ENCODE measurements at places on chromosomes 12 and 14. TPM values are rescaled to one million over a fixed set of nuclear protein-coding genes. Genes with fewer than 3 reads are reported as not detected.

DNA sequence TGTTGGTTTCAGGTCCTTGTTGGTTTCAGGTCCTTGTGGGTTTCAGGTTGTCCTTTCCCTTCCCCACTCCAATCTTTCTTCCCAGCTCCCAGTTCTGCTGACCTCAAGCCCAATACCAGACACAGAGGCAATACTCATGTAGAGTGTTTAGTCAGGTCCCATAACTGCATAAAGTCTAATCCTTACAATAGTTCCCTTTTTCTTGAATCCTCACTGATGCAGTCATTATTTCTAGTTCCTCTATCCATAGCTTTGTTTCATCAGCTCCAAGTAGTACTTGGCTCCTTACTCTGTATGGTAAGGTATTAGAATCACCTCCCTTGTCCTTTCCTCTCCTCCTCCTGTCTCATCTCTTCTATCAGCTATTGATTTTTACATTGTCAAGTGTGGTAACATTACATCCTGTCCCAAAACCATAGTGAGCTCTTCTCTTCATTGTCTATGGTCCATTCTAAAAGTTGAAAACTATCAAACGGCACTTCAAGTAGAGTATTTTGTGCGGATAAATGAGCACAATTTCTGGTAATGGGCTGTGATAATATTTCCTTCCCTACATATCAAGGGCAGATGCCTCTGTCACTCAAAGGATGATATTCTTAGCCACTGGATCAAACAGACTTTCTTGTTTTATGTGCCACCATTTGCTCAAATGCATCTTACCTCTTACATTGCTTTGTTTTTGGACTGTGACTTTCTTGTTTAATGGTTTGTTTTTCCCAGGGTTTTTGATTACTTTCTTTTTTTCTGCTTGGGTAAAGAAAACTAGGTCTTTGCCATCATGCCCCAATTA is 57.2 kb upstream of the JDP2 start:
- no peaks in the 10 kb centered on the region for H3K27me3 ChIP-seq
- H3K4me3 ChIP-seq = no peak overlapping the region
- H3K27ac ChIP-seq = no peak overlapping the region
- H3K4me1 ChIP-seq = no peaks in the 10 kb centered on the region
- no peak for DNase-seq

SIX1 gene
- total RNA-seq = not detected

GRCh38 chr14:22391908-22392565 is 197.0 kb downstream of the DAD1 start:
- H3K27me3 ChIP-seq = no peaks in the 10 kb centered on the region
- no peak for DNase-seq
- H3K36me3 ChIP-seq = no peaks in the 10 kb centered on the region
- H3K4me3 ChIP-seq = no peak overlapping the region
- no peak overlapping the region for H3K27ac ChIP-seq

- no peaks in the 10 kb centered on the region for H3K36me3 ChIP-seq
- no peak for DNase-seq
- no peaks in the 10 kb centered on the region for H3K4me1 ChIP-seq
- no peak overlapping the region for H3K27ac ChIP-seq
These were observed 134.6 kb downstream of the SLC25A21 start for GRCh38 chr14:37037636-37038387.

- no peaks in the 10 kb centered on the region for H3K4me1 ChIP-seq
- no peaks in the 10 kb centered on the region for H3K36me3 ChIP-seq
These were observed 168.0 kb upstream of the HMGA2 start for GRCh38 chr12:65656156-65656882.

GRCh38 chr12:106276032-106276740 is 26.3 kb upstream of the TCP11L2 start:
- no peak overlapping the region for H3K4me3 ChIP-seq
- no peaks in the 10 kb centered on the region for H3K36me3 ChIP-seq
- no peaks in the 10 kb centered on the region for H3K4me1 ChIP-seq
- no peak overlapping the region for H3K27ac ChIP-seq
- no peaks in the 10 kb centered on the region for H3K27me3 ChIP-seq

- no peak overlapping the region for H3K27ac ChIP-seq
- no peaks in the 10 kb centered on the region for H3K27me3 ChIP-seq
- DNase-seq = no peak
- no peak overlapping the region for H3K4me3 ChIP-seq
- no peaks in the 10 kb centered on the region for H3K4me1 ChIP-seq
- no peaks in the 10 kb centered on the region for H3K36me3 ChIP-seq
These were observed 705.8 kb upstream of the USP15 start for GRCh38 chr12:61554268-61555008.

GRCh38 chr12:85188619-85189018 is 91.4 kb upstream of the ALX1 start:
- H3K36me3 ChIP-seq = no peaks in the 10 kb centered on the region
- no peak for DNase-seq
- no peak overlapping the region for H3K4me3 ChIP-seq
- no peaks in the 10 kb centered on the region for H3K27me3 ChIP-seq
- no peaks in the 10 kb centered on the region for H3K4me1 ChIP-seq

CELA1 gene
- not detected for total RNA-seq

GRCh38 chr12:12069821-12070548 is 754 bp upstream of the BCL2L14 start:
- DNase-seq = no peak
- peaks cover 16% of the 10 kb centered on the region for H3K4me1 ChIP-seq
- H3K36me3 ChIP-seq = no peaks in the 10 kb centered on the region
- no peak overlapping the region for H3K4me3 ChIP-seq
- no peak overlapping the region for H3K27ac ChIP-seq
- no peaks in the 10 kb centered on the region for H3K27me3 ChIP-seq

TAS2R19 gene
- 0.78 TPM for total RNA-seq

DNA sequence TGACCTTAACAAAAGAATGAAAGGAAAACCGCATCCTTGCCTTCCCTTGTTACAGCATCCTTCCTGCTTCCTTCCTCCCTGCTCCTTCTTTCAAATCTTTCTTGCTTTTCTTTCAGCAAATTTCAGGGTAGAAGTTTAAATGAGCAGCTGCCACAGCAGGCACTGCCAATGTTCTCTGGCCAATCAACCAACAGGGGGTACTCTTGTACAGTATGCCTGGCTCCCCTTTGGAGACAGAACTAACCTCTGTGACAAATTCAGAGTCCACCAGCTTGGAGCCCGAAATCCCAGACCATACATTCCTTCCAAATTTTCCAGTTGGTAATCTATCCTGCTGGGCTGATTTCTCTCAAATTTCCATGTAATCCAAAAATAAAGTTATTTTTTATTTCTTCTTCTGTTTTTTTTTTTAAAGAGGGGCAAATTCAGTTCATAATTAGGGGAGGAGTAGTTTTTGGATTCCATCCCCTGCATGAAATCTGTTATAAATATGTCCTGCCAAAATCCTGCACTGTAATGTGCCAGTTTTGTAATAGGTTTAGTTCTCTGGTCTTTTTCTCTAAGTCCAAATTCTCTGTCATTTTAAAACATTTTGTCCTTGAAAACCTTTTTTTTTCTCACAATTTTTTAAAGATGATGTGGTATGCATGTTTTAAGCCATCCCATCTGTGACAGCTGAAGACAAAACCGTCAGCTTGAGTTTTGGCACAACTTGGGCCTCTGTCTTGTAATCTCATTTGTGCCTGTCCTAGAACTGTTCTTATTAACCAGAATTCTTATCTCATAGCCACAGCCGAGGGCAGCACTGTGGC is 610.0 kb upstream of the LMO3 start:
- H3K4me1 ChIP-seq = no peaks in the 10 kb centered on the region
- H3K4me3 ChIP-seq = no peak overlapping the region
- H3K36me3 ChIP-seq = no peaks in the 10 kb centered on the region
- no peaks in the 10 kb centered on the region for H3K27me3 ChIP-seq

- H3K4me1 ChIP-seq = no peaks in the 10 kb centered on the region
- no peaks in the 10 kb centered on the region for H3K36me3 ChIP-seq
These were observed 105.1 kb downstream of the PTPN11 start for GRCh38 chr12:112523856-112524255.

CNTN1 gene
- not detected for total RNA-seq

DNA sequence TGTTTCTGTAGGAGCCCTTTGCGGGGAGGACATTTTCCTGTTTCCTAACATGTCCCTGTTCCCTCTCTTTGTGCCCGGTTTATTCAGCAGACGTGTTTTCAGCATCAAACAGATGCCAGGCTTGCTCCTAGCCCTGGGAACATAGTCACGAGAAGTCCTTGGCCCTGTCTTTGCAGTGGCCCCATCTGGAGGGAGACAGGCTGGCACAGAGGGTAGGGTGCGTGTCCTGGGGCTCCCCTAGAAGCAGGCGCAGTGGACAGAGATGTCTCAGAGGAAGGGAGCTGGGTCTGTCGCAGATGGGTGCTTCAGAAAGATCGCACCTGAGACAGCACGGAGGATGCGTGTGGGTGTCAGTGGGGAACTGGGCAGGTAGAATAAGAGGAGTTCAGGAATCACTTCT is 75.0 kb upstream of the DYNC1H1 start:
- H3K36me3 ChIP-seq = peaks cover 71% of the 10 kb centered on the region
- H3K4me1 ChIP-seq = no peaks in the 10 kb centered on the region
- no peak for DNase-seq
- no peak overlapping the region for H3K27ac ChIP-seq
- H3K4me3 ChIP-seq = no peak overlapping the region
- no peaks in the 10 kb centered on the region for H3K27me3 ChIP-seq

IGF1 gene
- total RNA-seq = 0.28 TPM

- H3K27me3 ChIP-seq = no peaks in the 10 kb centered on the region
- peak overlapping the region; percentile 51 for H3K4me3 ChIP-seq
- peak overlapping the region; percentile 43 for H3K27ac ChIP-seq
These were observed 21.0 kb downstream of the CHST11 start for GRCh38 chr12:104477510-104478390.

CCDC197 gene
- not detected for total RNA-seq

DNA sequence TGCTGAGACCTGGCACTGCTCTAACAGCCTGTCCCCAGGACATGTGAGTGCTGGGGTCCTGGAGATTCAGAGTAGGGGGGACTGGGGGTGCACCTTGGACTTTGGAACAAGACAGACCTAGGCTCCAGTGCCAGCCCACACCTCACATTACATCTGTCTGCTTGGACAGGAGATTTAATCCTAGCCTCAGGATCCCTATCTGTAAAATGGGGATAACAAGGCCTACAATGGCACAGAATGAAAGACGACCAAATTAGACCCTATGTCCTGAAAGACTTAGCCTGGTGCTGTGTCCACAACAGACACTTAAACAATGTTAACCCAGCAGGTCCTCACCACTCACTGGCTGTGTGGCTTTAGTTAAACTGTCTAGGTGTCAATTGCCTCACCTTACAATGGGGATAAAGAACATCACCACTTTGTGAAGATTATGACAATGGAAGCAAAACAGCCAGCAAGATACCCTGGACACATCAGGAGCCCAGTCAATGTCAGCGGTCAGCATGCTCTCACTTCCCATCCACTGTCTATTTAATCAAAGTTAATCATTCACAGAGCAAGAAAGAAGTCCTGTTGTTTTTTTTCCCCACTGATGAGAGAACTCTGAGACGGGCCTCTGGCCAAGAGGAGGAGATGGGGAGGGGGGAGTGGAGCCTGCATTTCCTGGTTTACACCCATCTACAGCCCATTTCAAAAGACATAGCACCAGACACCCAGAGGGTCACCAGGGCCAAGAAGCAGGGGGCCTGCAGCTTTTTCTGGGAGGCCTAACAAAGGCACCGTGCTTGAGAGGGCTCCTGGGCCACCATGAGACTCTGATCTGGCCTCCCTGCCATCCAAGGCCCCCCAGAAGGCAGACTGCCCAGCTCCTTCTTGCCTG is 40.6 kb downstream of the ACTN1 start:
- H3K4me3 ChIP-seq = no peak overlapping the region
- H3K4me1 ChIP-seq = peaks cover 49% of the 10 kb centered on the region
- H3K36me3 ChIP-seq = no peaks in the 10 kb centered on the region
- no peaks in the 10 kb centered on the region for H3K27me3 ChIP-seq

GRCh38 chr14:91145391-91146160 is 31.7 kb downstream of the DGLUCY start:
- H3K27ac ChIP-seq = no peak overlapping the region
- H3K27me3 ChIP-seq = no peaks in the 10 kb centered on the region
- H3K36me3 ChIP-seq = no peaks in the 10 kb centered on the region
- no peak overlapping the region for H3K4me3 ChIP-seq
- DNase-seq = no peak

- no peak for DNase-seq
- H3K4me1 ChIP-seq = peaks cover 26% of the 10 kb centered on the region
- no peak overlapping the region for H3K27ac ChIP-seq
- no peaks in the 10 kb centered on the region for H3K27me3 ChIP-seq
- H3K36me3 ChIP-seq = no peaks in the 10 kb centered on the region
These were observed 52.1 kb downstream of the LRCOL1 start for GRCh38 chr12:132558042-132558856.

DNA sequence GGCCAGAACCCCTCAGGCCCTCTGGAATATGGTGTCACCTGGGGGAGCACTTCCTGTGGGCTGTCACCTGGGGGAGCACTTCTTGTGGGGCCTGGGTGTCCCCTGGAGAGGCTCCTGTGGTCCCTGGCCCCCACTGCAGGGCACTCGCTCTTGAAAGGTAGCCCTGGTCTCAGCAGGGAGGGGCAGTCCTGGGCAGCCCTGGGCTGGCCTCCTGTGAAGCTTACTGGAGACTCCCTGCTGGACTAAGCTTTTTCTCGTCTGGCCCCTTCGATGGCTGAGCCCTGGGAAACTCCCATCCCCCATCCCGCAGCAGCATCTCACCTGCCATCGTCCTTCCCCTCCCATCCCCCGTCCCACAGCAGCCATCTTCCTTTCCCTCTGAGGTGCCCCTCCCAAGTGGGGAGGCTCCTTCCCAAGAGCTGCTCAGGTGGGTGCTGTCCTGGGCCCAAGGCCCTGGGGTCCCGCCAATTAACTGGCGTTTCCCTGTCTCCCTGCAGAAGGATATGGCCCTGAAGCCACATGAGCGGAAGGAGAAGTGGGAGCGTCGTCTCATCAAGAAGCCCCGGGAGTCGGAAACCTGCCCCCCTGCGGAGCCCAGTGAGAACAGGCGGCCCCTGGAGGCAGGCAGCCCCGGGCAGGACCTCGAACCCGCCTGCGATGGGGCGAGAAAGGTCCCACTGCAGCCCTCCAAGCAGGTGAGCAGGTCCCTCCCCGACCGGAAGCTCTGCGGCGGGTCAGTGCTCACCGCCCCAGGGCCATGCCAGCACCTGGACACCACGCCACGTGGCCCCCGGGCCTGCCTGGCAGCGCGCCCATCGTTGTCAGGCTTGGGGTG is 17.9 kb downstream of the FBRSL1 start:
- H3K4me1 ChIP-seq = peaks cover 35% of the 10 kb centered on the region
- H3K27me3 ChIP-seq = no peaks in the 10 kb centered on the region
- no peak overlapping the region for H3K27ac ChIP-seq
- no peak overlapping the region for H3K4me3 ChIP-seq
- H3K36me3 ChIP-seq = no peaks in the 10 kb centered on the region

PPM1H gene
- 0.13 TPM for total RNA-seq

DNA sequence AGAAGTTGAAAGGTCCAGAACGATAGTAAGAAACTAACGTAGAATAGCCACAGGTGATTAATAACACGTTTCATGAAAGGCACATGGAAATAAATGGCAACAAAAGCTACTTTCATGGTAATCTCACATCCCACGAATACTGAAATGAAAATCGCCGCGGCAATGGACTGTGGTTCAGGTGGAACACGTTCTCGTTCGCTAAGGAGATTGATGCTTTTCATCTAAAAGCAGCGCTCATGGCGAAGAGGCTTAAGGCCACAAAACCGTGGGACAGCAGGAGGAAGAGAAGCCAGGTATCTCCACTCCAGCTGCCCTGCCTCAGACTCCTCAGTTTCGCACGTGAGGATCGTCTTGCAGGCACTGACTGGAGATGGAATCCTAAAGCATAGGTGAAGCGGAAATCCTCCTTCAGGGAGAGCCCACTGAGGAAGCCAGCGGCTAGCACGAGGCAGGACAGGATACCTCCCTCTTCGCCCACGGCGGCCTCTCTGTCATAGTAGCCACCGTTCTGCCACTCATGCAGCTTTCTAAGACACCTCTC is 696 bp upstream of the GPHN start:
- no peaks in the 10 kb centered on the region for H3K4me1 ChIP-seq
- peak overlapping the region; percentile 41 for H3K27ac ChIP-seq
- H3K27me3 ChIP-seq = no peaks in the 10 kb centered on the region
- DNase-seq = no peak
